Midbrain (tissue), 1 donor: ENCODE measurements at places on chromosomes 16 and 17.

GRCh38 chr16:11355862-11356261 is 10.6 kb downstream of the RMI2 start:
- no peak for DNase-seq

GRCh38 chr16:72256398-72257066 is 84.6 kb upstream of the PMFBP1 start:
- no peak for DNase-seq

- DNase-seq: no peak
These were observed 259.0 kb downstream of the IRX3 start for GRCh38 chr16:54027558-54027957.

GRCh38 chr17:34885076-34885475 is 76.2 kb downstream of the CCT6B start:
- DNase-seq: no peak

DNA sequence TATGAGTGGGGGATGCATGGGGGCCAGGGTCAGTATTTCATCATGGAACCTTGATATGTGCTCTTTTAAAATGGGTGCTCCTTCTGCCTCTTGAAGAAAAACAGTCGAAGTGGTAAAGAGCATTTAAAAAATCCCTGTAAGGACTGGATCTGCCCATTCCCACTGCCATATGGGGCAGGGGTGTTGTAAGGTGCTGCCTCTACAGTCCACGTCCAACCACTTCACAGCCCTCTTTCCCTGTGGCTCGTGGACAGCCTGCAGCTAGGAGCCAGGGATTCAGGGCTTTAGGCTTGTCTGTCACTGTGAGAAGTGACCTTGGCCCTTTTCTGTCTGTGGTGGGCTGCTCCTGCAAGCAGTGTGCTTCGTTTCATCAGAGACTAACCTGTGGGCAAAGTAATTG is 44.3 kb downstream of the IGF2BP1 start:
- DNase-seq: no peak

- no peak for DNase-seq
These were observed 91.4 kb downstream of the GRIN2A start for GRCh38 chr16:10090816-10091215.

DNA sequence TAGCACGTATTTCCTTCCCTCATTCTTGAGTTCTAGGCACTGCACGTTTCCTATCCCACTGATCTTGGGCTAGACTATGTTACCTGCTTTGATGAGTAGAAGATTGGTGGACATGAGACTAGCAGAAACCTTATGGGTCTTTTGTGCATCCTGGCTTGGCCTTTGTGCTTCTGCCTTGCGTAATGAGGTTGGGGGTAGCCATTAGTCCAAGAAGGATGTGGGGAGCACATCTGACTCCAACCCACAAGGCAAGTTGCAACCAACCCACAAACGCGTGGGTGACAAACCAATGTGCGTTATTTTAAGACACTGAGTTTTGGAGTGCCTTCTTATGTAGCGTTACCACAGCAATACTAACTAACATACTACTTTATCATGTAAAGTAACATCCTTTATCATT is 180.4 kb upstream of the IRX5 start:
- DNase-seq: no peak

DNA sequence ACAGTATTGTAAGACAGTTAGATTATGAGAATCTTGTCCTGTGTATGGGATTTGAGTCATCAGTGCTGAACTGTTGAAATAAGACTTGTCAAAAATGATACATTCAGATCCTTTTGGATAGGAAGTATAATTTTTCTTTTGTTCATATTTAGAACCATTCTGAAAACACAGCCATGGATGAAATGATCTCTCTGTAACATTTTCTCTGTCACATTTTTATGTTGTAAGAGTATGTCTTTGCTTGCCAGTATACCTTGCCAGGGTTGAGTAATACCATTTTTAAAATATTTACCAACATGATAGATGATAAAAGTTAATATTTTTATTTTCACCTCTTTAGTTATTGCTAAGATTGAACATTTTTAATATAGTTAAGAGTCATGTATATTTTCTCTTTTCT is 45.0 kb downstream of the NSRP1 start:
- DNase-seq: no peak

- DNase-seq: no peak
These were observed 17.3 kb downstream of the MAP2K6 start for GRCh38 chr17:69431835-69432234.

- DNase-seq: no peak
These were observed 308 bp downstream of the ADCY9 start for GRCh38 chr16:4115949-4116318.

DNA sequence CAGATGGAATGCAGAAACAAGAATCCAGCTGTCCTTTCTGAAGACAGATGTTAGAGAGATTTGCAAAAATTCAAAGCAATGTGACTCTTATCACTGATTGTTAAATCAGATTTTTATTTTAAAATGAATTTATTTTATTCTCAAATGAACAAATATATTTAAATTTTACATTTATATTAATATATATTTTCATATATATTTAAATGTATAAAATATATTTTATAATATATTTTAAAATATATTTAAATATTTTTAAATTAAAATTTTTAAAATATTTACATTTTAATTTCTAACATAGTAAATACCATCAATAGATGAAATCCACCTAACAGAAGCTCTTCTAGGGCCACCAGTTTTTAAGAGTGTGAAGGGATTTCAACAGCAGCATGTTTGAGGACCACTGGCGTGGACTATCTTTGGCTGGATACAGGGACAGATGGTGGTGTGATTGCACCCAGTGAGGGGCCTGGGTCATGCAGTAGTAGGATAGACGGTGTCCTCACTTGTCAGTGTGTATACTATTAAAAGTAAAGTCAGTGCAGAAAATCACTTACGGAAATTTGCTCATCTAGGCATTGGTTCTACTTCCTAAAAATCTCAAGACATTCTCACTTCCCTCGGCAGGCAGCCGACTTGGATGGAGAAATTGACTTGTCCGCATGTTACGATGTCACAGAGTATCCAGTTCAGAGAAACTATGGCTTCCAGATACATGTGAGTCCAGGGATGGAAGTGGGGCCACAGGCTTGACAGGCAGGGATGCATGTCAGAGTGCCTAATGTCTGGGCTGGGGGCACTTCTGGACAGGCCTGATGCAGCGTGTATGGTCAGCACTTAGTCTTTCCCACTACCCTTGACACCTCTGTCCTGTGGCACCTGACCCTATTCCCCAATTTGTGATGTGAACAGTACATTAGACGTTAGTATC is 56.3 kb downstream of the PLD6 start:
- DNase-seq: no peak

DNA sequence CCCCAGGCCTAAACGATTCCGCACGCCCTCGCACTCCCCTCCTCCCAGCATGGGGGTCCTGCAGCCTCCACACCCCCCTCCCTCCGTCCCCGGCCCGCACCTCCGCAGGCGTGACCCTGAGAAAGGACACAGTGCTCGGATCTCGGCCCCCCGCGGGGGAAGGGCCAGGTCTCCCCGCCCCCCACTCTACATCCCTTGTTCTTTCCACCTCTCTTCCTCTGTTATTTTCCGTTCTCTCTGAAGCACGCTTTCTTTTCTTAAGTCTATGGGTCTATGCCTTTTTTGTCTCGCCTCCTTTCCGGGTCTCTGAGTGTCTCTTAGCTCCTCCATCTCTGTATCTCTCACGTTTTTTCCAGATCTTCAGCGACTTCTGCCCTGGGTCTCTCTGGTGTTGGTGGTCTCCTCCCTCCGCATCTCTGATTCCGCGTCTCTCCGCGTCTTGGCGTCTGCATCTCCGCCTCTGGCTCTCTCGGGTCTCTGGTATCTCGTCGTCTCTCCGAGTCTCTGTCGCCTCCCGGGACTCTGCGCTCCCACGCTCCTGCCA is 2.1 kb upstream of the HES7 start:
- DNase-seq: no peak

DNA sequence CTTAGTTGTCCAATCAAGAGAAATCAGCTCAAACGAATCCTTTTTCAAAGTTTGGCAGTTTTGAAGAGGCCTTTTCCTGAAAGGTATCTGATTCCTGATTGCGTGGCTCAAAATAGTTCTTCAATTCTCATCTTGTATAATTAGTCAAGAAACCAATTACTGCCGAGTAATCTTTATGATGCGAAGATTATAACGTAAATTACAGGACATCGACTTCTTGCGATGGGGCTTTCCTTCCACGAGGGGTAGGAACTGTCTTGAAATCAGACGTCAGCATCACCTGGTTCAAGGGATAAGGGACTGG is 644 bp upstream of the ARL2BP start:
- DNase-seq: no peak

GRCh38 chr17:70875729-70876310 is 706.5 kb downstream of the KCNJ2 start:
- no peak for DNase-seq

- peak; percentile 12 for DNase-seq
These were observed 4.2 kb downstream of the IRX3 start for GRCh38 chr16:54282202-54282927.

DNA sequence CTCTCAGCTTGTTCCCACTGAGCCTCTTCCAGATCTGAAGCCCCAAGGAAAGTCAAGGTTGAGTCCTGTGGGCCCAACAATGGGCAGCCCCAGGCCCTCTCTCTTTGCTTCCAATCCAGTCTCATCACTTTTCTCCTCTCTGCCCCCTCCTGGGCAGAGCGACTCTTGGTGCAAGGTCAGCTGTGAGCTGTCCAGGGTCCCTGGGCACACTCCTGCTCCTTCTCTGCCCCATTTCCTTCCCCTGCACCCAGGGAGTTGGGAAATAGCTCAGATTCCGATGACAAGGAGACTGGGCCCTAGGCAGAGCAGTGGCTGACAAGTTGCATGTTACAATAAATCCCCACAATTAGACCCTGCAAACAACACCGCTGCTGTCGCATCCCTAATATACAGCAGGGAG is 16.1 kb upstream of the CRHR1 start:
- DNase-seq: no peak

DNA sequence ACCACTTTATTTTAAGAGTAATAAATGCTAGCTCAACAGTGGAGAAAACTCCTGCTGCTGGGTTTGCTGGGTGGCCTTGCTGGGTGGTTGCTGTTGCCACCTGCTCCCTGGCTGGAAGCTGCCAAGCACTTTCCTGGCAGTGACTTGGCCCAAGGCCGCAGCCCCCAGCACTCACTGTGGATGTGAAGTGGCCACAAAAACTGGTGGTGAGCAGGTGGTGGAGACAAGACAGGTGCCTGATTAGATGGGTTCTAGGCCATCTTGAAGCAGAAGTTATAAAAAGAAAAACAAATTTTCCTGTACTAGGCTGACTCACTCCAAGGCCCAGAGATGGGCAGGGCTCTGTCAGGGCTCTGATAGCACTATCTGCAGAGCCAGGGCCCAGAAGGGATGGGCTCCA is 224.7 kb upstream of the NLRP1 start:
- DNase-seq: no peak

GRCh38 chr17:47225911-47226688 is 17.0 kb downstream of the MYL4 start:
- no peak for DNase-seq

GRCh38 chr17:55435408-55435807 is 13.8 kb upstream of the MMD start:
- no peak for DNase-seq

- no peak for DNase-seq
These were observed 112.1 kb downstream of the PRKCB start for GRCh38 chr16:23947838-23948237.

- no peak for DNase-seq
These were observed 141.7 kb downstream of the CDK5R1 start for GRCh38 chr17:32628271-32629044.

GRCh38 chr17:81712468-81713003 is 452 bp downstream of the SLC25A10 start:
- no peak for DNase-seq

- DNase-seq: no peak
These were observed 5.9 kb downstream of the BAIAP2 start for GRCh38 chr17:81040791-81041337.

DNA sequence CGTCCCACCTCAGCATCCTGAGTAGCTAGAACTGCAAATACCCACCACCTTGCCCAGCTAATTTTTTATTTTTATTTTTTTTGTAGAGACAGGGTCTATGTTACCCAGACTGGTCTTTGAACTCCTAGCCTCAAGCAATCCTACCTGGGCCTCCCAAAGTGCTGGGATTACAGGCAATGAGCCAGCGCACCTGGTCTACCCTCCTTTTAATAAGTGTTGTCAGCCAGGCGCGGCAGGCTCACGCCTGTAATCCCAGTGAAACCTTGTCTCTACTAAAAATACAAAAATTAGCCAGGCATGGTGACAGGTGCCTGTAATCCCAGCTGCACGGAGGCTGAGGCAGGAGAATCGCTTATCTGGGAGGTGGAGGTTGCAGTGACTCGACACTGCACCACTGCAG is 19.3 kb downstream of the RFFL start:
- no peak for DNase-seq

DNA sequence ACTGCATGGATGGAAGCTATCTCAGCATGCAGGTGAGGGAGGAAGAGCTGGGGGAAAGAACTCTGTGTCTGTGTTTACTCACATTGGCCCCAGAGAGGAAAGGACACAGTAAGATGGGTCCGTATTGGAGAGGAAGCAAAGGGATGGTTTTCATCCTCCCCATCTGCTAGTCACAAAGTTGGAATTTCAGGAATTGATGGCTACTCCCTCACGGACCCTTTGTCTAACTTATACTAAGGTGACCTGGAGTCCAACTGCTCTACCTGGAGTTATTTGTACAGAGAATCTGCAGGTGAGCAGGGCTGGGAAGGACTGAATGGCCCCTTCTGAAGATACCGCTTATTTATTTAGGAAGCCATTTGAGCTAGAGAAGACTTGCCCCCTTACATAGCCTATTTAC is 55.1 kb downstream of the WNT3 start:
- DNase-seq: no peak

- no peak for DNase-seq
These were observed 13.9 kb downstream of the TOP3A start for GRCh38 chr17:18300725-18301480.

DNA sequence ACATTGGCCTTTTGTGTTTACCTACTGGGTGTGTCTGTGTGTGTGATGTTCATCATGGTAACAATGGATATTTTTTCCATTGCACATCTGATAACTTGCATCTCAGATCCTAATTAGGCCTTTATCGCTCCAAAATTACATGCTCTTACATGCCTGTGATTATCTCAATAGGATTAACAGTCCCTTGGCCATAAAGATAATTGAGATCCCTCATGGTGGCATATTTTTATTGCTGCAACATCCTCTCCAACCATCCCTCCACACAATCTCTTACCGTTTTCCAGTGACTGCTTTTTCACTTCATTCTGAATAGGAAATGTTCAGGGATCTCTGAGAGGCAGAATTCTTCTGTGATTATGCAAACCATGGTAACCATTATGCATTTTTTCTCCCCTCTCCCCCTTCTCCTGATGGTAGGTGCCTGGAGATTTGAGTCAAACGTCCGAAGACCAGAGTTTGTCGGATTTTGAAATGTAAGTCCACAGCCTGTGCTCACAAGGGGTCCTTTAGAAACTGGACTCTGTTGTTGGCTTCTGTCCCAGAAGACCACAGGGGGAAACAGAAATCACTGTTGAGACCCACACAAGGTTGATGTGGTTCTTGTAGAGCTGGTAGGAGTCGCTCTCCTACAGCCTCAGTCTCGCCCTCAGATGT is 405.5 kb downstream of the CPPED1 start:
- DNase-seq: no peak

GRCh38 chr17:82985428-82985805 is 94.0 kb upstream of the METRNL start:
- DNase-seq: no peak

- DNase-seq: no peak
These were observed 345.4 kb downstream of the PMP22 start for GRCh38 chr17:14919631-14920213.

DNA sequence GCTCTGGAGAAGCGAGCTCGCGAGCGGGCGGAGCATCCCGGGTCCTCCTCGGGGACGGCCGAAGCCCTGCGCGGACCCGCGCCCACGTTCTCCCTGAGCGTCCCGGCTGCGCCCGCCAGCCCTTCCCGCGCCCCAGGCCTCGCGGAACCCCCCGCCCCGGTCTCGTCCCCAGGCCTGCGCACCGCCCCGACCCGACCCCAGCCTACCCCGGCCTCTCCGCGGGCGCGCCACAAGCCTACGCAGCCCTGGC is 159 bp downstream of the USP36 start:
- no peak for DNase-seq
